ENCODE measurements at places on chromosomes 2 and 18.

DNA sequence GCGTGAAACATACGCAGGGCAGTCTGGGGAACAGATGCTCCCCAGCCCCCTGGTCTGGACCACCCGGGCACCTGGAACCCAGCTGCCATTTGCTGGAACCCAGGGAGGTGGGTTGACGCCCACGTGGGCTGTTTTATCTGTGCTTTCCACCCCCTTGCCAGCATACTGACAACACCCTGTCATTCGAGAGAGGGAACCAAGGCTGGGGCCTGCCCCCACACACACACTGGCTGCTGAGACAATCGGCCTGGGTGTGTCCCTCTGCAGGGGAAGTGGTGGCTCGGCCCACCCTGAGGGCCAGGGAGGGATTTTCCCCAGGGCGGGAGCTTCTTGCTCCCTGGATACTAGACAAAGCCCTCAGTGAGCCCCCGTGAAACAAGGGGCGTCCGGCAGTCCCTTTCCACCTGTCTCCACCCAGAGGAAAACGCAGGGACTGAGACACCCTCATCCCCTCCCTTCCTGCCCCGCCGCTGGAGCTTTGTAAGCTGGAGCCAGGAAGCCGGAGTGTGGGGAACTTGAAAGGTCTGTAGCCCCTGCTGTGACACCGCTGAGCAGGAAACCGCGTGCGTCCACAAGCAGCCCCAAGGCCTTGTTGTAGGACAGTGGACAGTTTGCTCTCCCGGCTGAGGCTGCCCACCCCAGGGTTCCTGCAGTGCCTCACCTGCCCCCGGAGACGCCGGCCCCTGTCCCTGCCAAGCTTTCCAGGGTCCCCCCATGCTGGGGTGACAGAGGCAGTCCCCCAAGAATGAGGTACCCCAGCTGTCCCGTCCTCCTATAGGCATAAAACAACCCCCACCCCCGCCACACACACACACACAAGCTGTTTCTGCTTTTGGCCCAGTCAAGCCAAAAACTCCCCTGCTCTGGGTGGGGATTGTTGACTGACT, 14.1 kb upstream of the KLF11 start:
- DNase-seq = peak; percentile 56

DNA sequence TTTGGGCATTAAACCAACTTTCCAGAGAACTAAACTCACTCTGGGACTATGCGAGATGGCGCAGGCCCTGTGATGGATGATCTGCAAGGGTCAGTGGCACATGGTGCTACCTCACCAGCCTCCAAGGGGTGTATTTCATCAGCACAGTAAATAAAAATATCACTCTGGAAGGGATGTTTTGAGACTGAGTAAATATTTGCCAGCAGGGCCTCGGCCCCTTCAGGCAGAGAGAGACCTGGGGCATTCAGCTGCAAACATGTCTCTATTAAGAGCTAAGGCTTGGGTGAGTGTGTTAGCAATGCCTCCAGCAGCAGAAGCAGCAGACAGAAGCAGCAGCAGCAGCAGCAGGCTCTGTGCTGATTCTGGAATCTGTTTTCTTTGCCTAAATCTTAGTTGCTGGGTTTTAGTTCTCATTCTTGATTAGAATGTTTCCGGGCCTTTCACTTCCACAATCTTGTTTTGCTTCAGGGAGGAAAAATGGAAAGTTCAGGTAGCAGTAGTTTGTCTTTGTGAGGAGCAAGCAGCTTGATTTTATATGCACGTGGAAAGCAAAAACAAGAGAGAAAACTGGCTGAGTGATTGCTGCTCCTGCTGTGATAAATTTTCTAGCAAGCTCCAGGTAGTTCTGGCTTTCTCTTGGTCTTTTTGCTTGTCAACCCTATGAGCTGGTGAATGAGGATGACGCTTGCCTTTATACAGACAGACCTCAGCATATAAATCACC, 18.6 kb downstream of the ADCYAP1 start:
- DNase-seq = no peak

DNA sequence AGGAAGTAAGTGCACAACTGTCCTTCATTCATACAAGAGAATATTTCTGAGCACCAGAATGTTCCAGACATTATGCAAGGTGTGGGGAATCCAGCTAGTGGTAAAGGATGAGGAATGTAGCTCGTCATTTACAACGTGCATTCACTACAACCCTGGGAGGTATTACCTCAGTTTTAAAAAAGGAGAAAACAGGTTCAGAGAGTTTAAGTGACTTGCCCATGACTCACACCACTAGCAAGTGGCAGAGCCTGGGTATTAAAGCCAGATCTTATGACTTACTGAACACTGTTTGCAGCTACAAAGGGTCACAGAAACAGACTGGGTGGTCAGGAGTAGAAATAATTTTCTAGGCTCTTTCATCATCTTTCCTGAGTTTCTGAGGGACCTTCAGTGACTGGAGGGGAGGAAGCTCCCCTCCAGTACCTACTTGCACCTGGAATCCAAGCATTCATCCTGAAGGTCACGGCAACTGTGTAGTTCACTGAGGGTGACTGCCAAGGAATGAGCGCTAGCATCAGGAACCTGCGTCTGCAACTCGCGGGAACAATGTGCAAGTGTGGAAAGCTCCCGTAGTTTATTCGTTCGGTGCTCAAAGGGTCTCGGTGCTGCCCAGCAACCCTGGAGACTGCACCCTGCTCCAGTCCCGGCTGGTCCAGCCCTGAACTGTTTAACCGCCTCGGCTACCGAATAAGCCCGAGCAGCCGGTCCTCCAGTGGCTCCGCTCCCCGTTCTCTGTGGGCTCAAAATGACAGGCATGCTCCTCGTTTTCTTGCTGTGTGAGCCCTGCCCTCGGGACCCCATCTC, 647 bp downstream of the CCDC121 start:
- DNase-seq = peak; percentile 23

GRCh38 chr2:200051611-200051945, 96.2 kb downstream of the MAIP1 start:
- DNase-seq = no peak

DNA sequence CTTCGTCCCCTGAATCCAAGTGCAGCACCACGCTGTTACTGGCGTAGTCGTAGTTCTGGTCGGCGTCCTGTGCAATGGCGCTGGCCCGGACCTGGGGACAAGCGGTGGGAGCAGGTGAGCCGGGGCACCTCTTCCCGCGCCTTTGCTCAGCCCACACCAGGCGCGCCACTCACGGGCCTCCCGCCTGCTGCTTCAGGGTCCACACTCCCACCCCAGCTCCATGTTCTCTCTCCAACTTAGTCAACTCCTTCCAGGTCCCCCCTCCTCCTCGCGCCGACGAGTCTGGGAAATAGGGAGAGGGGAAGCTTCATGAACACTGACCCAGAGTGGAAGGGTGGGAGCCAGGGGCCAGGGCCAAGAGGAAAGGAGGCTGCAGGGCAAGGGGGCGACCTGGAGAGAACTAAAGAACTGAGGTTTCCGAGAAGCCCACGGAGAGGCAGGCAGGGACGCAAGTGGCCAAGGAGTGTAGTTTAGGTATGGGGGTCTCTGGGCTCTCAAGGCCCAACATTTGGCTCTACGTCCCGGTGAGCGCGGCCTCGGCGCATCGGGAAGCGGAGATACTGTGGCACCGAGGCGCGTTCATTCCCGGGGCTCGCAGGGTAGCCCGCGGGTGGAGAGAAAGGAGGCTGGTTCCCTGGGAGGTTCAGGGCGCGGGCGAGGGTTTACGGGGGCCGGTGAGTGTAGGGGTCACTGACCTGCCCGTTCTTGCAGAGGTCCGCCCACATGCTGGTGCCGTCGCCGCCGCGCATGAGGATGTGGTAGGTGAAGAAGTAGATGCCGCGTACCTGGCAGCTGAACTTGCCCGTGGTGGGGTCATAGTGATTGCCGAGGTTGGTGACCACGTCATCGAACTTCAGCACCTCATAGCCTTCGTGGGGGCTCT, 1.4 kb downstream of the C1QL2 start:
- DNase-seq = no peak

DNA sequence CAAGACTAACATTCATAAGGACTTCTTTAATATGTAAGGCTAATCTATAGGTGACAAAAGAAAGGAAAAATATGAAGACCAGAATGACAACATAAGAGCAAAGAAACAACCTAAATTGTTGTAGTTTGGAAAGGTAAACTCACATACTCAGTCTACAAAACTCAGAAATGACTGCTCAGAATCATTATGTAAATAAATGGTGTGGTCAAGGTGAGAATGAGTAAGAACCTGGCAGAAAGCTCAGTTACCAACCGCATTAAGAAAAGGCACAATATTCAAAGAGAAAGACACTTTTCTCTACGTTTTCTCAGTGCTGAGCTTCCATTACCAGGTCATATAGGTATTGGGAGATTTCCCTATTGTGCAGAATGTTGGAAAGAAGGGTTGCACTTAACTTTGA, 15.8 kb downstream of the ATF2 start:
- DNase-seq = no peak

- DNase-seq = no peak
Measured at GRCh38 chr2:111201214-111201613, 80.5 kb downstream of the BCL2L11 start.

DNA sequence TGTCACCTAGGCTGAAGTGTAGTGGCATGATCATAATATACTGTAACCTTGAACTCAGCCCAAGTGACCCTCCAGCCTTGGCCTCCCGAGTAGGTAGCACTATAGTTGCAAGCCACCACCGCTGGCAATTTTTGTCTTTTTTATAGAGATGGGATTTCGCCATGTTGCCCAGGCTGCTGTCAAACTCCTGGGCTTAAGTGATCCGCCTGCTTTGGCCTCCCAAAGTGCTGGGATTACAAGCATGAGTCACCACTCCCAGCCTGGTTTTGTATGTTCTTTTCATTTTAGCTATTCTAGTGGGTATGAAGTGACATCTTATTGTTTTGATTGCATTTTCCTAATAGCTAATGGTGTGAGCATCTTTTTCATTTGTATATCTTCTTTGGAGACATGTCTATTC, 11.3 kb upstream of the EXOC6B start:
- DNase-seq = no peak

GRCh38 chr2:2805263-2805662, 474.2 kb upstream of the MYT1L start:
- DNase-seq = no peak

DNA sequence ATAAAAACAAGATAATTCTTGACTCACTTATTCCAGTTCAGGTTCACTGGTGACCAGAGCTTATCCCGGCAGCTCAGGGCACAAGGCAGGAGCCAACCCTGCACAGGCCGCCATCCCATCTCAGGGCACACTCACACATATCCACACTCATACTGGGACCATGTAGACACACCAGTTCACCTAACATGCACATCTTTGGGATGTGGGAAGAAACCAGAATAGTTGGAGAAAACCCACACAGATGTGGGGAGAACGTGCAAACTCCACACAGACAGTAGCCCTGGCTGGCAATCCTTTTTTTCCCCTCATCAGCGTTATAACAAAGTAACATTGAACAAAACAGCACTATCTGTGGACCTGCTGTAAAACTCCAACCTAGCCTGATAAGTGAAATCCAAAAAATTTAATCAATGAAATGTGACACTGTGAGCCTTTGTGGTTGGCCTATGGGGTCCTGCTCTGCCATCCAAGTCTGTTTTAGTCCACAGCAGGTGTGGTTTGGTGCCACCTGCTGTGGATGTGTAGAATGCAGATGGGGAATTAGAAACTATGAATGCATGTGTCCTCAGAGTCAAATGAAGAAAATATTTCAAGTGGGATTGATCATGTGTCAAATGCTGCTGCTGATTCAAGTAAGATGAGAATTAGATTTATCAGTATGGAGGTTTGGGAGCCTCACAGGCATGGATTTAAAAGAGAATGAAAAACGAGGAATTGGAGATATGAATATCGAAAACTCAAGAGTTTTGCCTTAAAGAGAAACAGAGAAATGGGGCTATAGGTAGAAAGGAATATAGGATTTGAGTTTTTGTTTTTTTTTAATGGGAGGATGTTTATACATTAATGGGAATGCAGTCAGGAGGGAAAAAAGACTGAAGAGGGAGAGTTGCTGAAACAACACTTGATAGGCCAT, 47.0 kb downstream of the UGP2 start:
- DNase-seq = peak; percentile 56

- peak; percentile 81 for DNase-seq
Measured at GRCh38 chr2:172103471-172104272, 972 bp upstream of the DLX2 start.

GRCh38 chr2:189657867-189658266, 3.4 kb upstream of the ASNSD1 start:
- DNase-seq = peak; percentile 54

DNA sequence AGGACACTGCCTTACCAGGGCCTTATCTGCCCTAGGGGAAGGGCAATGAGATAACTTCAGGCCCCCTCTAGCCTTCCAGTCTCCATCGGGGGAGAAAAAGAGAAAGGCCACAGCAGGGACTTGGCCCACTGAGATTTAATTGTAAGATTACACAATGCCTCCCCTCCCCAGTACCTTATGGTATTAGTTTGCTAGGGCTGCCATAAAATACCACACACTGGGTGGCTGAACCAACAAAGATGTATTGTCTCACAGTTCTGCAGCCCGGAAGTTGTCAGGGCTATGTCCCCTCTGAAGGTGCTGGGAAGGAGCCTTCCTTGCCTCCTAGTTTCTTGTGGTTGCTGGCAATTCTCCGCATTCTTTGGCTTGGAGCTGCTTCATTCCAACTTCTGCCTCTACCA, 34.8 kb upstream of the SPATA3 start:
- no peak for DNase-seq

GRCh38 chr18:39845106-39845505, 2109.9 kb upstream of the PIK3C3 start:
- no peak for DNase-seq

DNA sequence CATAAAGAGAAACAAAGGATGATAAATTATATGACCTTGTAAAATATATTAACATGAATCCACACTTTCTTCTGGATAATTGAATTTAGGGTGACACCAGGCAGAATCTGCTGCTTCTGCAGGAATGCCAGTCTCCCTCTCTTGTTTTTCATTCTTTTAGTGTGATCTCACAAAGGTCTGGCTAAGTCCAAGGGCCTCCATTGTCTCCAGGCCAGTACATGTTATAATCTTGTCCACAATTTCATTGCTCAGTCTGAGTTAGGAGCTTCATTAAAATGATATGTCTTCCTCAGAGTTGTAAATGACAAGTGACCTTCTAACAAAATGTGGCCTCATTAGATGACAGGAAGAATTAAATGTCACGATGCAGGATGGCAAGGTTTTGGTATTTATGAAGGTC, 110.2 kb downstream of the APOB start:
- no peak for DNase-seq

- DNase-seq = no peak
Measured at GRCh38 chr2:9937968-9938367, 13.5 kb upstream of the GRHL1 start.

DNA sequence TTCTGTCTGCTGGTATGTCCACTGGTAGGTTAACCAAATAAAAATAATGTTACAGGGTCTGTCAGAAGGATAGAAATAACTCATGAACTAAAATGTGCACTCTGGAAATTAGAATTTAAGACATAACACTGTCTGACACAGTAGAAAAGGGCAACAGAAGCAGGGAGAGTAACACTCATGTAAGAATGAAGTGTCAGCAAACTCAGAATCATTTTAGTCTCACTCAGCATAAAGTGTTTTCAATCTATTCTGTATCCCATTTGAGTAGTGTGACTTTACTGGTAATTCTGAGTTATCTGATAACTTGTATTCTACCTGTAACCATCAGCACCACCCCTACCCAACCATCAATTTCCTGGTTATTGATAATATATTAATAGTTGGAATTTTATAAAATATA, 68.3 kb downstream of the PIAS2 start:
- no peak for DNase-seq
